Osteoblast (primary cell): ENCODE measurements at places on chromosomes 5 and 9. TPM values are rescaled to one million over a fixed set of nuclear protein-coding genes. Genes with fewer than 3 reads are reported as not detected.
A peak's percentile ranks its signal among the peaks of the same experiment; 100 is the strongest.

ZFP37 gene
- 3.2 and 3.3 TPM in 2 replicates for total RNA-seq

GAPT gene
- not detected in 2 replicates for total RNA-seq

TEK gene
- 4.1 and 8.3 TPM in 2 replicates for total RNA-seq

DNA sequence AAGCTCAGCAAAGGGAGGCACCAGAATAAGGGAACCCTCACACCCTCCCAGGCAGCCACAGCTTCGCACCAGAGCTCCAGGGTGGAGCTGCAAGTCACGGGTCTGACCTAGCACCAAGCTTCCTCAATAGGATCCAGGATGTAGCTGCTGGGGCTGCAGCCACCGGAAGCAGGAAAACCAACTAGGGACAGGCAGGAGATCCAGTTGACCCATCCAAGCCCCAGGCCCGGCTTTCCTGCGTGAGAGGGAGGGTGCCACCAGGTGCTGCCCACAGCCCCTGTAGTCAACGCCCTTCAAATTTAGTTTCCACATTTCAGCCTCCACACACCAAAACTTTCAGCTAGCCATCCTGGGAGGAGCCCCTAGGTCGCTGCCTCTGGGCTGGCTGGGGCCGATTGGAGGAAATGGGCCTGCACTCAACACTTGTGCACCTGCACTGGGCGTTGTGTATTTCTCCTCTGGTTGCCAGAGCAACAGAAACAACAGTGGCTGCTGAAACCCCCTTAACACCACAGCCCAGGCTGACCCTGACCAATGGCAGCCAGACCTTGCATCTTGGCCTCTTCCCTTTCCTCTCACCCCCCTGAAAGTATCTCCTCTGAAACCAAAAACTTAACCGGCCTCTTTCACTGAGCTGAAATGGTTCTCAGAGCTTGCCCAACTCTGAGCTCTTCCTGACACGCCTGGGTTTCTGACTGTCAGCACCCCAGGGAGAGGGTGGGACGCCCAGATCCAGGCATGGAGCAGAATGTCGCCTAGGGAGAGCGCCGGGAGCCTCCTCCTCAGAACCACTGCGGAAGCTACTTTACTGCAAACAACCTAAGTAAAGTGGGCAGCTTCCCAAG, 226.5 kb upstream of the MAP3K1 start:
- H3K36me3 ChIP-seq = no peaks in the 10 kb centered on the region
- H3K27me3 ChIP-seq = peaks cover 5% of the 10 kb centered on the region
- no peak for DNase-seq
- no peak overlapping the region for H3K4me3 ChIP-seq
- no peaks in the 10 kb centered on the region for H3K4me1 ChIP-seq
- no peak overlapping the region for H3K27ac ChIP-seq

DNA sequence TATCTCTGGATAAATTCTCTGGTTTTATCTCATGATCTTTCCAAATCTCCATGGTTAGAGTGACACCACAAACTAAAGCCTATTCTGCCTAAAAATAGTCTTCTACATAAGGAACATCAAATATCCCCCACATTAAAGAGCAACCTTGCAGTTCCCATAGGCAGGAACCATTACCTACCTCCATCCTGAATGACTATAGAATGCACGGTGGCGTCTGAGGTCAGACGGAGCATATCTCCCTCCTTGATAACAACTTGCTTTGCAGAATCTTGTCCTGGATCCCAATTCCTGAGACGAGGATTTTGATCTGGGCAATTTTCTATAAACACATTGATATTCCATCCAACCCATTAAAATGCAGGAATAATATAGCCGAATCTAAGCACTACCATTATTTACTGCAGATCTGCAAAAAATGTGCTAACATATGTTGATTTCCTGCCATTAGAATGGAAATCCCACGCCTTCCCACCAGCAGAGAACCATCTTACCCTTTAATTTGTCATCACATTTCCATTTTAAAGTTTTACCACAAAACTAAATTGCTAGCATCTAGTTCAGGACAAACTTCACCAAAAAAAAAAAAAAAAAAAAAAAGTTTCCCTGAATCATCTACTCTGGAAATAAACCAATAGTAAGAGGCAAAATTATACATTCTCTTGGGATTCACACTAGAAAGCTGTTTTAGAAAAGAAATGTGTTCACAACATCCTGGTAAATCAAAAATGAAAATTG, 22.1 kb downstream of the CEMIP2 start:
- no peak for DNase-seq
- H3K27ac ChIP-seq = no peak overlapping the region
- H3K27me3 ChIP-seq = no peaks in the 10 kb centered on the region

DNA sequence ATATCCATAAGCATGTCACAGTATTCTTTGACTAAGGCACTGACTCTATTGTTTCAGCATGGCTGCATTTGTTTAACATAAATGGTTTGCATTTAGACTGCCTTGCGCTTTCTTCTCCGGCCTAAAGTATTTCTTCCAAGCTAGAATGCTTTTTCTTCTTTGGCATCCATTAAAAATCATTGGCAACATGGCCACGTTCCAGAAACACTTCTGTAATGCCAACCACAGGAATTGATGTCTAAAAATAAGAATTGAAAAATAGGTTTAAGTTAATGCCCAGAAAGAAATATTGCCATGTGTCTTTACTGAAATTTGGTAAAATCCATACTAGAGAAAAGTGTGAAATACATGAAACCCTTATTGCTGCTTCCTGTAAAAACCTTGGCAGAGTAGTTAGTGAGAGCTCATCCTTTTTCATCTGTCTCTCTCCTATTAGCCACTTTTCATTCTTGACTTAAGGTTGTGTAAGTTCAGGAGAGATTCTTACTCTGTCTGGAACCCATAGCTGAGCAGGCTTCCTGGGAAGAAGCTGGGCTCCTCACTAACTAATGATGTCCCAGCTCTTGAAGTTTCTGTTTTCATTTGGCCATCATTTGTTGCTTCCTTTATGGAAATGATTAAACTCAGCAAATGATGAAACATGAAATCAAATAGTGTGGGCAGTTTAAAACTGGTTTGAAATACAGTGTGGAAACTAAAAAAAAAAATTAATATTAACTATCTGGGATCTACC, 58.2 kb upstream of the RPS23 start:
- peaks cover 52% of the 10 kb centered on the region for H3K4me1 ChIP-seq
- peak overlapping the region; percentile 86 for H3K27ac ChIP-seq
- no peak overlapping the region for H3K4me3 ChIP-seq
- DNase-seq = no peak

DNA sequence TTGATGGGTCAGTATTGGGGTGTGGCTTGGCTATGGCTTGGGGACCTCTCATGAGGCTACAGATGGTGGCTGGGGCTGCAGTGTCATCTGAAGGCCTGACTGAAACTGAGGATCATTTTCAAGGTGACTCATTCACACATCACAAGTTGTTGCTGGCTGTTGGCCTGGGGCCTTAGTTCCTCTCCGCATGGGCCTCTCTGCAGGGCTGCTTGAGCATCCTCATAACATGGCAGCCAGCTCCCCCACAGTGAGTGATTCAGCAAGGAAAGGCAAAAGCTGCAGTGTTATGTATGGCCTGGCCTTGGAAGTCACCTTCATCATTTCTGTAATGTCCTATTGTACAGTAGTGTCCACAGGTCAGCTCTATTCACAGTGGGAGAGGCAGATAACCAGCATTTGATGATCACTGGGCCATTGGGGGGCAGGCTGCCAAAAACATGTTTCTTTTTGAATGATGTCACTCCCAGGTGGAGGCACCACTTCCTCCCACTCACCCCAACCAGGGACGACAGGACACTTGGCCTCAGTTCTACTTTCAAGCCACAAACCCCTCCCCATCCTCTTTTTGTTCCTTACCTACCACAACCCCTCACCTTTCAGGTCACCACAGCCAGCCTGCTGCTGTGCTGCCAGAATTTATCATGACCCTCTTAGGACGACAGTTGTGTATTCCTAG, 14.4 kb downstream of the FGD3 start:
- H3K4me3 ChIP-seq = no peak overlapping the region
- no peaks in the 10 kb centered on the region for H3K4me1 ChIP-seq
- H3K36me3 ChIP-seq = no peaks in the 10 kb centered on the region
- peak; percentile 4 for DNase-seq
- no peak overlapping the region for H3K27ac ChIP-seq
- H3K27me3 ChIP-seq = no peaks in the 10 kb centered on the region

GRCh38 chr5:100551183-100551582, 16.0 kb downstream of the FAM174A start:
- H3K4me3 ChIP-seq = no peak overlapping the region
- peaks cover 9% of the 10 kb centered on the region for H3K4me1 ChIP-seq
- DNase-seq = no peak
- H3K36me3 ChIP-seq = no peaks in the 10 kb centered on the region
- peak overlapping the region; percentile 0 for H3K27ac ChIP-seq

DNA sequence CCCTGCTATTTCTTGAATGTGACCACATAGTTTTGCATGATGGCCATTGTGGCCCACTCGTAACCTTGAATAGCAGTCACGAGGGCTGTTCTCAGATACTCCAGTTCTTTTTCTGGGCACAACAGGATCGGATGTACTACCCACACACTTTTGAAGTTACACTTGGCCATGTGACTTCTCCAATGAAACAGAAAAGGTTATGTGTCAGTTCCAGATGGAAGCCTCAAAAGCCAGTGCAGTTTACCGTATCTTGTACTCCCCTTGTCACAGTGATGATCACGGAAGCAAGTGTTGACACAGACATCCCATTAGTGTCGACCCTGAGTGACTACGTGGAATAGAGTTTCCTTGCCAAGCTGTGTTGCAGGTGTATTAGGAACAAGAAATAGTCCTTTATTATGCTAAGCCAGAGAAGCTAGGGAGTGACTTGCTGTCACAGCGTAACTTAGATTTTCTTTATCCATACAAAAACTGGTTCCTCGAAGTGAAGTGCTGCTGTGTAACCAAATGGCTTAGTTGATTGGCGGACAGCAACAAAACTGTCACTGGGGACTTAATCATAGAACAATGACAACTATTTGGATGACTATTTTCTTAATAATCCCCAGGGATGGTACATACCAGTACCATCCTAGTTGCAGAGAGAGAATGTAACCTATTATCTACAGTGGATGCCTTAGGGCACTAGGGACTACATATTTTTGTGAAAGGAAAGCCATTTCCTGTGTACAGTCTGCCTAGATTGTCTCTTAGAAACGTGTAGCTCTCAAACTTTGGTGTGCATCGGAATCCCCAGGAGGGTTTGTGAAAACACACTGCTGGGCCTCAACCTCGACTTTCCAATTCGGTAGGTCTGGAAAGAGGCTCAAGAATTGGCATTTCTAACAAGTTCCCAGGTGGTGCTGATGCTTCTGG, 90.1 kb upstream of the DMRT1 start:
- H3K4me3 ChIP-seq = peak overlapping the region; percentile 39
- peak; percentile 71 for DNase-seq
- H3K27me3 ChIP-seq = no peaks in the 10 kb centered on the region
- peaks cover 14% of the 10 kb centered on the region for H3K36me3 ChIP-seq

GRCh38 chr5:73960426-73960825, 334.4 kb downstream of the ARHGEF28 start:
- no peak overlapping the region for H3K27ac ChIP-seq
- no peak for DNase-seq
- no peaks in the 10 kb centered on the region for H3K4me1 ChIP-seq
- H3K36me3 ChIP-seq = no peaks in the 10 kb centered on the region
- no peak overlapping the region for H3K4me3 ChIP-seq
